NCI-H2171 (cell line): ENCODE measurements at places on chromosomes 12 and 14.

DNA sequence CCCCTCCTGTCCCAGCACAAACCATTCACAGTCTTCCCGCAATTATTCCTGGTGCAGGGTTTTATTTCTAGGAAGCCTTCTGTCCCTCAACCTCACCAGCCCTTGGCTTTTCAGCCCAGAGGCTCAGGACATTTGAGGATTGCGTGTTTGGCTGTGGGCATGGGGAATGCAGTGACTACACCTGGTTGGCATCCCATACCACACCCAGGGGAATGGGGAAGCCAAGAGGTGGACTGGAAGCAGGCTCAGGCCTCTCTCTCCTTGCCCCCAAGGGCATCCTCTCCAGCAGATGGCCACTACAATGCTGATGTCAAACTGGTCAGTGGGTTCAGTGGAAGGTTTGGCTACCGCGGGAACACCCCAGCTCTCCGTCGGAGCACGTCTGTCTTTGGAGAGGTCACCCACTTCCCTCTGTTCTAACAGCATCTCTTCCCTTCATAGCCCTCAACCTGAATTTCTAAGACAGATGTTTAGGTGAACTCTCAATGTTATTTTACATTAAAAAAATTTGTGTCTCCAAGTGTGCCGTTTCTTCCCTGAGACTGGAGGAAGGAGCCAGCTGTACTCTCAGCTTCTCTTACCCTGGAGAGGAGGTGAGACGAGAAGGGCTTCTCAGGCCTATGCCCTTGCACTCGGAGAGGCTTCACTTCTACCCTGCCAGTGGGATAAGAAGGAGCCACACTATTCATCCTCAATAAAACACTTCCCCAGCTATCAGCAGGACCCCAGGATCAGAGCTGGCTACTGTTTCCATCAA, 35.5 kb downstream of the DCAF4 start:
- no peak for DNase-seq

DNA sequence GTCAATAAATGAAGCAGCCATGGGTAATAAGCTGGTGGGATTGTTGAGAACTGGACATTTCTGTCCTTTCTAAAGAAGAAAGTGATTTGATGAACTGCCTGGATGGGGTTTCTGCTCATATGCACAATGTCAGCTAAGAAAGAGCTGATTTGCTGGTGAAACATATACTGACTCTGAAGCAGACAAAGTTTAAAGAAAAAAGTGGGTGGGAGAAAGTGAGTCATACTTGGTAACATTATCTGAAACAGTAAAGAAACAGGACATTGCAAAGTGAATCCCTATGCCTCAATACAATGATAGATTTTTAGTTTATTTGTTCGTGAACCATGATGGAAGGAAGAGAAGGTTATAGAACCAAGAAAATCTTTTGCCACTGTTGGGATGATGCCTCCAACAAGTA, 95.6 kb upstream of the DNM1L start:
- no peak for DNase-seq

- peak; percentile 48 for DNase-seq
Observed at GRCh38 chr12:113196990-113197389, 11.5 kb downstream of the RITA1 start.

DNA sequence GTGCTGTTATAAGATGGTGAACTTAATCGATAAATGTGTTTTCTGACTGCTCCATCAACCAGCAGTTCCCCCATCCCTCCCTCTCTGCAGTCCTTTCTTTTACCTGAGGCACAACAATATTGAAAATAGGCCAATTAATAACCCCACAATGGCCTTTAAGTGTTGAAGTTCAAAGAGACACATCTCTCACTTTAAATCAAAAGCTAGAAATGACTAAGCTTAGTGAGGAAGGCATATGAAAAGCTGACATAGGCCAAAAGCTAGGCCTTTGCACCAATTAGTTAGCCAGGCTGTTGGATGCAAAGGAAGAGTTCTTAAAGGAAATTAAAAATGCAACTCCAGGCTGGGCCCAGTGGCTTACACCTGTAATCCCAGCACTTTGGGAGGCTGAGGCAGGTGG, 43.7 kb downstream of the SAV1 start:
- no peak for DNase-seq

DNA sequence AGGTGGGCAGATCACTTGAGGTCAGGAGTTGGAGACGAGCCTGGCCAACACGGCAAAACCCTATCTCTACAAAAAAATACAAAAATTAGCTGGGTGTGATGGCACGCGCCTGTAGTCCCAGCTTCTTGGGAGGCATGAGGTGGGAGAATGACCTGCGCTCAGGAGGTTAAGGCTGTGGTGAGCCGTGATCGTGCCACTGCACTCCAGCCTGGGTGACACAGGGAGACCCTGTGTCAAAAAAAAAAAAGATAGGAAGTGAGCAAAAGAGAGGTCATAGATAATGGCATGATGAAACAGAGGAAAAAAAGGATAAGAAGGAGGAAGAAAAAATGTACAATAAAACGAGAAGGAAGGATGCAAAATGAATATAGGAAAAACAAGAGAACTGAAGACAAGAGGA, 159.5 kb downstream of the ETV6 start:
- DNase-seq = no peak

DNA sequence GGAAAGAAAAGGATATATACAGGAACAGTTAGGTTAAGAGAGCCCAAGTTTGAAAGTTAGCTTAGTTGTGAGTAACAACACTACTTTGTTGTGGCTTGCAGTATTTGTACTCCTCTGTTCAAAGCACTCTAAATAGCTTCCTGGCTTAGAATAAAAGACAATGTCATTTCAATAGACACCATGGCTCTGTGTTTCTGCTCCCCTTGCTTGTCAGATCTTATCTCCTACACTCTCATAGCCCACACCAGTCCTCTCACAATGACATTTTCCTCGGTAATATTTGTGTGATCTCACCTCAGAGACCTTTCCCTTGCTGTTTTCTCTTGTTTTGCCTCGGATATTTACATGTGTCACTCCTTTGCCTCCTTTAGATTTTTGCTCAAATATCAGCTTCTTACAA, 418.4 kb downstream of the MDGA2 start:
- DNase-seq = no peak

DNA sequence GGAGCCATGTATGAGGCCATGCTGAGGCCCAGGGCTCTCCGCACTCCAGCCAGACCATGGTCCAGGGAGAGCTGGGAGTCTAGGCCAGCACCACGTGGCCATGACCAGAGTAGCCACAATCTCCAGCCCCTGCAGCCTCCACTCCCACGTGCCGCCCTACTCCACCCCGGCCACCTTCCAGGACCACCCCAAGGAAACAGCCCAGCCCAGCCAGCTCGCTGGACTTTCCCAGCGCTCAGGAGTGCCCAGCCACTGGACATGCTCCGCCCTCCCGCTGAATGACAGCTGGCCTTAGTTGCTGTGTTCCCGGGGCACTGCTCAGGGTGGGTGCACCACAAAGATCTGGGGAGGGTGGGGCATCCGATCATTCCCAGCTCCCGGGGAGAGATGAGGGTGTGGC, 2.1 kb upstream of the C14orf180 start:
- no peak for DNase-seq

- no peak for DNase-seq
Observed at GRCh38 chr12:47012552-47012951, 66.9 kb upstream of the PCED1B start.

DNA sequence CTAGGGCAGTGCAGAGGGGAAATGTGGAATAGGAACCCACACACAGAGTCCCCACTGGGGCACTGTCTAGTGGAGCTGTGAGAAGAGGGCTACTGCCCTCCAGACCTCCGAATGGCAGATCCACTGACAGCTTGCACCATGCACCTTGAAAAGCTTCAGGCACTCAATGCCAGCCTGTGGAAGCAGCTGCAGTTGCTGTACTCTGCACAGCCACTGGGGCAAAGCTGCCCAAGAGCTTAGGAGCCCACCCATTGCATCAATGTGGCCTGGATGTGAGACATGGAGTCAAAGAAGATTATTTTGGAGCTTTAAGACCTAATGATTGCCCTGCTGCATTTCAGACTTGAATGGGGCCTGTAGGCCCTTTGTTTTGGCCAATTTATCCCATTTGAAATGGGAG, 21.7 kb upstream of the CCDC88C start:
- DNase-seq = no peak

DNA sequence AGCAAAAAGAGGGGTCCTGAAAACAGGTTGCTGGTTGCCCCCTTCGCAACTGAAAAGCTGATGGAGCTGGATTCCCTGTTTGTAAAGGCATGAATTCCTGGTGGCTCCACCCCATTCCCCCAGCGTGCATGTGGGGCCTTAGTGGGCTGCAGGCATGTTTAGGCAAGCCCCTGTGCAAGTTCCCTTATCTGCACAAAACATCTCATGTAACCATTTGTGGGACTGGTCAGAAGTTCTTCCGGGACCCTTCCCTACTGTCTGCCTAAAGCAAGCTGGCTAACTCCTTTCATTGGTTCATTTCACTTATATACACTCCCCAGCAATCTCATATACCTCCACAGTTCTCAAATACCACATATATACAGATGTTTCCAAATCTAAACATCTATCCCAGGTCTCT, 24.0 kb upstream of the HIGD1C start:
- DNase-seq = no peak

- no peak for DNase-seq
Observed at GRCh38 chr14:103527408-103528145, 1.4 kb upstream of the TRMT61A start.

GRCh38 chr12:20489645-20490044, 121.3 kb downstream of the PDE3A start:
- DNase-seq = no peak

DNA sequence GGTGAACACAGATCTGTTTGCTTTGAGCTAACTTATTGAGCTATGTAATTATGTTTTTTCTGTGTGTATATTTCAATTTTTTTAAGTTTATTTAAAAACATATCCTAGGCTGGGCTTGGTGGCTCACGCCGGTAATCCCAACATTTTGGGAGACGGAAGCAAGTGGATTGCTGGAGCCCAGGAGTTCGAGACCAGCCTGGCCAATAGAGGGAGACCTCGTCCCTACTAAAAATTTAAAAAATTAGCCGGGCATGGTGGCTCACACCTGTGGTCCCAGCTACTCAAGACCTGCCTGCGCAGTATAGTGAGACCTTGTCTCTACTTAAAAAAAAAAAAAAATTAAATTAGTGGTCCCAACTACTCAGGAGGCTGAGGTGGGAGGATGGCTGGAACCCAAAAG, 16.2 kb upstream of the RNASE1 start:
- no peak for DNase-seq

GRCh38 chr12:54200412-54200811, 11.6 kb upstream of the SMUG1 start:
- no peak for DNase-seq

GRCh38 chr14:72291908-72292688, 359.9 kb downstream of the RGS6 start:
- no peak for DNase-seq

GRCh38 chr12:52835271-52836041, 1.3 kb upstream of the KRT79 start:
- DNase-seq = no peak

GRCh38 chr14:60102389-60102788, 10.7 kb downstream of the PCNX4 start:
- DNase-seq = no peak

GRCh38 chr12:12549426-12549825, 13.2 kb downstream of the DUSP16 start:
- DNase-seq = no peak

GRCh38 chr14:44893535-44893934, 68.2 kb downstream of the KLHL28 start:
- DNase-seq = no peak

DNA sequence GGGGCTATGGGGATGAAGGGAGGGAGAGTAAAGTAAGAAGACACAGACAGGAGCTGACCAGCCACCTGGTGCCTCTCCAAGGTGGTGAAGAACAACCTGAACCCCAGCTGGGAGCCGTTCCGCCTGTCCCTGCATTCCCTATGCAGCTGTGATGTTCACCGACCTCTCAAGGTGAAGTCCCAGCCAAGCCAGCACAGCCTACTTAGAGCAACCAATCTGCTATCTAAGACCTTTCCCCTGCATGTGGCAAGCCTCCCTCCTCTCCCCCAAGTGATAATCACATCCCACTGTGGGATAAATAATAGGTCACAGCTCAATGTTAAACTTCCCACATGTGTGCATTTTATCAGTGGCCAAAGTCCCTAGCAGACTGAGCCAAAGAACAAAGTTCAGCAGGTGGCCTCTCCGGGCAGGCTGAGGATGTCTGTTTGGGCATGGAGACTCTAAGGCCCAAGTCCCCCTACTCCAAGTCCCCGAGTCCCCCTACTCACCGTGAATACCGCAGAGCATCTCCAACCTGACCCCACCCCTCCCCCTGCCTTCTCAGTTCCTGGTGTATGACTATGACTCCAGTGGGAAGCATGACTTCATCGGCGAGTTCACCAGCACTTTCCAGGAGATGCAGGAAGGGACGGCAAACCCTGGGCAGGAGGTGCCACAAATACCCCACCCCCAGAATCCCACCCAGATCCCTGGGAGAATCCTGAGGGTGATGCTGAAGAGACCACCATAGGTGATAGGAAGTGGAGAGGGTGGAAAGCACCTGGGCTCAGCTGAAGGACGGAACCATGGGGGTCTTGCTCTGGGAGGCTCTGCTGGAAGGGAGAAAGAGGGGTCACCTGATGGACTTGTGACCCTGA, 3.5 kb downstream of the CPNE6 start:
- DNase-seq = no peak

DNA sequence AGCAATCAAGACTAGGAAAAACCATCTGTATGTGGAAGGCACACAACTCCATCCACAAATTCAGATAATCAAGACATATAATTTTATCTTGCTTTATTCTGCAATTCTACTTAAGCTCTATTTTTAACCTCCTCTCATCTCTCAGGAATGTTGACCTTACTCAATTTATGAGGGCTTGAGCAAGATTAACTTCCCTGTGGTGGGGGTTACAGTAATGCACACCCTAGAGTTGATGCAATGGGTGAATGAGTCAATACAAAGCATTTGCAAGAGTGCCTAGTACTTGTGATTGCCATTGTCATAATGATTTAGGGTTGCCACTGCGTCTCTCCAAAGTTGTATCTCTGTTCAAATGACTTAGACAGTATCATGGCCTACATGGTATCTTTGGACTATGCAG, 1598.4 kb upstream of the TMEM132C start:
- no peak for DNase-seq

- no peak for DNase-seq
Observed at GRCh38 chr12:91994208-91994797, 151.3 kb downstream of the BTG1 start.

DNA sequence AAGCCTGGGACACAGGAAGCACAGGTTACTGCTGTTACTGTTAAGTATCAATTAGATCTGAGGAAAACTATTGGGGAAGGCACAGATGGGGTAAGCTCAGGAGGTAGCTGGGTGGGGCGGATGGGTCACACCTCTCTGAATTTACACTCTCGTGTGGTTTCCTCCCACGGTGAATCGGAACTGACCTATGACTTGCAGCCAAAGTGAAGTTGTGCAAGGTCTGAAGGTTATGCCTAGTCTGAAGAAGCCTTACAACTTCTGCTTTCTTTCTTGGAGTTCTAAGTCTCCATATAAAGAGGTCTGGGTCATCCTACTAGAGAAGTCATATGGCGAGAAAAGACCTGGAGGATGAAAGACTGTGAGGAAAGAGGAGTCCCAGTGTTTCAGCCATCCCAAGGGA, 25.6 kb upstream of the GPATCH2L start:
- no peak for DNase-seq

- DNase-seq = no peak
Observed at GRCh38 chr12:80260269-80260668, 160.9 kb downstream of the OTOGL start.
